Endothelial cell (in vitro differentiated cells): ENCODE measurements at places on chromosomes 6 and 20.

- DNase-seq: no peak
These were observed 29.9 kb upstream of the MTHFD1L start for GRCh38 chr6:150835620-150836019.

DNA sequence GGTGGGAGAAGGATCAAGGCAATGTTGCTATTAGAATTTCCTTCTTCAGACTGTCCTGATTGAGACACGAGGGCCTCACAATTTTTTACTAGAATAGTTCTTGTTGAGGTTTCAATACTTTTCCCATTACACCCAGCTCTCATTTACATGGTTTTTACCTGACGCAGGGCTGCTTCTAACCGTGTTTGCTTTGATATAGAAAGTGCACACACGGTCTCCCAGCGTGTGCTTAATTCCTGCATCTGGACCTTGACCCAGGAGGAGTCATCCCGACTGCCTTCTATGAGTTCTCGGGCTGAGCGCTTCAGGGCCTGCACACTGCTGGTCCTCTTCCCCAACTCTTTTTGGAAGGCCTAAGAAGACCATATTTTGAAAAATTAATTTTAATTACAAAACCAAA, 160.2 kb downstream of the DST start:
- DNase-seq: no peak

DNA sequence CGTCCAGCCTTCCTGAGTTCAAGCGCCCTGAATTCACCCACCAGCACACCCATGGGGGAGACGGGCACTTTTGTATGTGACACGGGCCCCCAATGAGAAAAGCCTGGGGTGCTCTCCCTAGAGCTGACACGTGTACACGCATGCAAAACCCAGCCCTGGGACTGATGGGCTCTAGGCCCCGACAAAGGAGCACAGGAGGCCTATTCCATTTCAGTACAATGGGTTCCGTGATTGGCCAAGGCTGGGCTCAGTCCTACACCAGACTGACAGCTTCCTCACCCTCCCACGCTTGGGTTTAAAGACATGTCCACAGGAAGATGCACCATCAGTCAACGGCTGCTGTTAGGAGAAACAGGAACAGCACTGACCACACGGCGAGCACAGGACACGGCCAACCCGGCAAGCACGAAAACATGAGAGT, 8.8 kb downstream of the ZBTB46 start:
- DNase-seq: peak; percentile 38

DNA sequence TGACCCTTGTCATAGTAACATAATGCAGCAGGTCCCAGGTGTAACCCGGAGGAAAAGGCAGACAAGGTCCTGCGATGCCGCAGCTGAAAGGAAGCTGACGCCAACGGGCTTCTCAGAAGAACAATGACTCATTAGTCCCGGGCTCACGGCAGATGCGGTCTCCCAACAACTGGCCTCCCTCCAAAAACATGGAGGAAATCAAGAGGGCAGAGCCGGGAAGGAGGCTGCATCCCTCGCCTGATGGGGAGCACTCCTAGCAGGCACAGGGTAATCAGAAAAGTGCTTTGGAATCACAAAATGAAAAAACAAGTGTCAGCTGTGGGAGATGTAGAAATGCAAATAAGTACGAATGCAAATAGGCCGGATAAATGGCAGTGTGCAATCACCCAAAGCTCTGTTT, 165.2 kb upstream of the AGPAT4 start:
- DNase-seq: no peak

GRCh38 chr6:108407904-108408827, 113.3 kb downstream of the AFG1L start:
- no peak for DNase-seq
